Frontal cortex (tissue), 4 donors: ENCODE measurements at places on chromosomes 16 and 17. TPM values are rescaled to one million over a fixed set of nuclear protein-coding genes. Genes with fewer than 3 reads are reported as not detected.
A peak's percentile ranks its signal among the peaks of the same experiment; 100 is the strongest.

ST6GALNAC2 gene
- not detected for total RNA-seq

SNAI3 gene
- not detected for total RNA-seq

HBM gene
- 29.3 TPM for total RNA-seq

GUCY2D gene
- total RNA-seq: under 0.01 TPM

DNAH2 gene
- total RNA-seq: 1.2 TPM

CDK5R1 gene
- 271 TPM for total RNA-seq

TMEM204 gene
- 3.7 TPM for total RNA-seq

ENPP7 gene
- total RNA-seq: not detected

DNA sequence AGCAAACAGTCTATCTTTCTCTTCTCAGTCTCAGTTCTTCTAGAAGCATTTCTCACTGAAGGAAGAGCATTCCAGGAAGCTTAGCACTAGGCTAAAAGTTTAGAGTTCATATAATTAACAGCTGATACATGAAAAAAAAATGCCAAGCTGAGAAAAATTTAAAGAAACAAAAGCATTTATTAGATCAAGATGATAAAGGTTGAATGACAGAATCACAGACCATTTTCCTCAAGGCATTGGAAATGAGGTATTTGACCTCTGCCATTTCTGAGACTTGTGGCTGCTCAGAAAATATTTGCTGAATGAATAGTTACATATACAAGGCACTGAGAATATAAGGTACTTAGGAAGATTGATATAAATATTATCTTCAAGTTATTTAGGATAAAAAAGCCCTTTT is 901.6 kb upstream of the GOT2 start:
- no peak for DNase-seq

- no peak for DNase-seq
Measured at GRCh38 chr16:87140211-87141200, 176.7 kb downstream of the C16orf95 start.

DNA sequence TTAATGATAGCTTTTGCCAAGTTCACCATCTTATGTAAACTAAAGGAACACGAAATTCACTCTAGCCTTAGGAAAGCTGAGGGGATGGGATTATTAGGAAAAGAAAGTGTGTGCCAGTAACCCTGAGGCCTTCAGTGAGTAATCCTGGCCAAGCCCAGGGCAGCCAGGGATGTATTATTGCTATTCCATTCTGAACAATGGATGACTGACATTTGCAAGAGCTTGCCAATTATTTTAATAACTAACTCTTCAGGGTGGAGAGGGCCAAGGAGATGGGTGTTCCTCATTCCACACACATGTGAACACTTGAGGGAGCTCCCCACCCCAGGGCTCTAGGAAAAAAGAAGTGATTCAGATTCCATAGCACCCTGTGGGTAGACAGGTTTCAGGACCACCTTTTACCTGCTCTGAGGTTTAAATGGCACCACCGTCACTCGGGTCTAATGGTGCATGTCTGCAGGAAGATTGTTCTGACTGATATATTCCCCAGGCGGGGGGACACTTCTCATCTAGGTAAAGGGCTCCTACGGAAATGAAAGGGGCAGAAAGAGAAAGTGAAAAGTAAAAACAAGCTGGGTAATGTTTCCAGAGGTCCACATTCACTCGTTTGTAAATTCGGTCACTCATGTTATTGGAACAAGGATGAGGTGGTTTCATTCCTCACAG is 41.5 kb downstream of the TK2 start:
- DNase-seq: no peak

- no peak for DNase-seq
Measured at GRCh38 chr16:46788891-46789474, 40.8 kb upstream of the MYLK3 start.

DNA sequence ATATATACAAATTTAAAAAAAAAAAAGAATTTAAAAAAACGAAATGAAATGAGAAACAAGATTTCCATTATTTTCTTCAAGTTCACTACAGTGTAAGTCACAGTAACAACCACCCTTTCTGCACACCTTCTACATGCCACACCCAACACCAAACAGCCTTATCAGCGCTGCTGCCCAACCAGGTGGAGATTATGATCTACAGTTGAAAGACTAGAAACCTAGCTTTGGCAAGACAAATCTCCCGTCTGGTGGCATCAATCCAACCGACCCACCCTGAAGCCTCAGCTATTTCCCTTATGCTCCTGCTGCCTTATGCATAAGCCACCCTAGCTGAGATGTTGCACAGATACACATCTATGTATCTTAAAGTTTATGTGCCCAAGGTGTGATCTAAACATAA is 60.8 kb downstream of the PARN start:
- no peak for DNase-seq

- DNase-seq: no peak
Measured at GRCh38 chr17:77890771-77891170, 67.7 kb upstream of the TNRC6C start.

GRCh38 chr17:68576811-68577496 is 24.2 kb downstream of the FAM20A start:
- DNase-seq: no peak

- no peak for DNase-seq
Measured at GRCh38 chr16:81830845-81831540, 51.9 kb downstream of the PLCG2 start.

GRCh38 chr17:82836823-82837357 is 2.9 kb downstream of the ZNF750 start:
- no peak for DNase-seq

- DNase-seq: no peak
Measured at GRCh38 chr17:29625037-29625750, 2.5 kb upstream of the CORO6 start.

DNA sequence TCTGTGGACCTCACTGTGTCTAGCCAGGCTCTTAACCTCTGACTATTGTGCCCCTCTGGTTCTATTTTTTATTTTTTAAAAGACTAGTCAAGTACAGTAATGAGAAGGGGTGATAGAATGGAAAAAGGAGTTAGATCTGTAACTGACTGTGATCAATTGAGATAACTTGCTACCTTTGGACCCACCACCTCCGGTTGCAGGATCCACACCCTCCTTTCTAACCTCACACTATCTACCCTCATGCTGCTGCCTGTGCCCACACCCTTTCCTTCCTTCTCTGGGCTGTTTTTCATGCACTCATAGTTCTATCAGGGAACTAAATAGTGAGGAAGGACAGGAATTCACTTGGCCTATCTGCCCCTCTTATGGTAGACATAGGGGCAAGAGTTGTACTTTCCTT is 172.3 kb downstream of the KATNIP start:
- no peak for DNase-seq

DNA sequence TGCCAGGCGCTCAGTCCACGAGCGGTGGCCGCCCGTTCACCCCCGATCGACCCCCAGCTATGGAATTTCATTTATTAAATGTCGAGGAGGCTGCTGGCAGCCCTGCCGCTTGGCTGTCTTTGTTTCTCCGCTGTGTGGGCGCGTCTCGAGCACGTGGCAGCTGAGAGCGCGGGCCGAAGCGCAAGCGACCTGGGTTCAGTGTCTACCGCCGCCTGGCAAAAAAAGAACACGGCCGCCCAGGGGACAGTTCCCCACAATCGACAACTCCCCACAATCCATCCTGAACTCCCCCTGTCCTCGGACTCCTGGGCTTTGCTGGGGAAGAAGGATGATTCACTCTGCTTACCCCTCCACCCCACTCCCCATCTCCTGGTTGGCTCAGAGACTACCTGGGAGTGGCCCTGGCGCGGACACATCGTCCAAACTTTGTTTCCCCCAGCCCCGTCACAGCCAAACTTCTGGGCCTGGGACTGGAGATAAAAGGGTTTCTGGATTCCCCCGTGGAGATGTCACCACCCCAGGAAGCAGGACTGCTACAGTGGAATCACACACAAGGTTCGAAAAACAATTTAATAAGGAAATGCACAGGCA is 1.7 kb upstream of the ANKRD13B start:
- DNase-seq: no peak

DNA sequence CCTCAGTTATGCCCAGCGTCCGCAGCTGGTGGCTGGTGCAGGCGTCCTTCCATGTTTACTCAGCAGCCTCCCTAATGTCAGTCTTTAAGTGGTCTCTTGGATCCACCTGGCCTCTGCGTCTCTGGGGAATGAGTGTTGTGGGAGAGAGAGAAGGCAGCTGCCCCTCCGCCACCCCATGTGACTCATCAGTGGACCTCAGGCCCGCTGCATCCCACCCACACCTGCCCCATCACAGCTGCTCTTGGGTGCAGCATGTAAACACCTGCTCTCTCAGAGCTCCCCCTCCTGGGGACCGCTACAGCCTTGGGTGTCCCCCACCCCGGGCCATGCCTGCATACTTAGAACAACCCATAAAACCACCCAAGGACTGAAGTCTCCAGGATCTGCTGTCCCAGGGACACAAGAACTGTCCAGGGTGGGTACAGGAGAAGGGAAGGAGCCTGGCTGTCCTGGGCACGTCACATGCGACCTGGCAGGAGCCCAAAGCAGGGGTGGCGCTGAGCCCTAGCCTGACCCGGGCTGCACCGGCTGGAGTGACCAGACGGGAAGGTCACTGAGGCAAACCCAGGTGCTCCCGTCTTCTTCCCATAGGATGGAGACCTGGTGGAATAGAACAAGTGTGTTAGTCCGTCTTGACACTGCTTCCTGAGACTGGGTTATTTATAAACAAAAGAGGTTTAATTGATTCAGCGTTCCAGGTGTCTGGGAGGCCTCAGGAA is 4.2 kb downstream of the C16orf90 start:
- no peak for DNase-seq

- DNase-seq: no peak
Measured at GRCh38 chr17:82315703-82316358, 1.6 kb downstream of the CD7 start.

DNA sequence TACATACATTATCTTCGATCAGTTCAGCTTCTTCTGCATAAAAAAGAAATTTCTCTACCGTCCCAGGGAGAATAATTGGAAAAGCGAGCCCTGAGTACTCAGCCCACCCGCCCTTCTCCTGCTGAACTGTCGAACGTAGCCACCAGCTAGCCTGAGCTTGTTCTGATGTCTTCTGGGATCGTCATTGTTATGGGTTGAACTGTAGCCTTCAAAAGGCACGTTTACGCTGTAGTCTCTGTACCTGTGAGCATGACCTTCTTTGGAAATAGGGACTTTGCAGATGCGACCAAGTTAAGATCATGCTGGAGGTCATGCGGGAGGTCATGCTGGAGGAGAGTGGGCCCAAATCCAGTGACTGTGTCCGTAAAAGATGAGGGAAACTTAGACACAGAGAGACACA is 86.2 kb downstream of the CMIP start:
- DNase-seq: no peak

GRCh38 chr17:78546476-78546875 is 30.7 kb downstream of the DNAH17 start:
- DNase-seq: no peak

DNA sequence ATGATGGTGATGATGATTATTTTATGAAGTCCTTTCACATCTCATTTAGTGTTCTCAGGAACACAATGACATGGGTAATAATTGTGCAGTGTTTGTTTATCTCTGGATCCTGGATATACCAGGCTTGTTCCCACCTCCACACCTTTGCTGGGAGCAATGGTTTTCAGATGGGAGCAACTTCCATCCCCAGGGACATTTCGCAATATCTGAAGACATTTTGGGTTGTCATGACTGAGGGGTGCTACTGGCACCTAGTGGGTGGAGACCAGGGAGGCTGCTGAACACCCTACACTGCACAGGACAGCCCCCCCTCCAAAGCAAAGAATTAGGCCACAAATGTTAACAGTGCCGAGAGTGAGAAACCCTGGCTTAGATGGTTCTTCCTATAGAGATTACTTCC is 13.5 kb upstream of the SALL1 start:
- no peak for DNase-seq

GRCh38 chr16:57589374-57589773 is 39.1 kb upstream of the ADGRG1 start:
- DNase-seq: no peak

DNA sequence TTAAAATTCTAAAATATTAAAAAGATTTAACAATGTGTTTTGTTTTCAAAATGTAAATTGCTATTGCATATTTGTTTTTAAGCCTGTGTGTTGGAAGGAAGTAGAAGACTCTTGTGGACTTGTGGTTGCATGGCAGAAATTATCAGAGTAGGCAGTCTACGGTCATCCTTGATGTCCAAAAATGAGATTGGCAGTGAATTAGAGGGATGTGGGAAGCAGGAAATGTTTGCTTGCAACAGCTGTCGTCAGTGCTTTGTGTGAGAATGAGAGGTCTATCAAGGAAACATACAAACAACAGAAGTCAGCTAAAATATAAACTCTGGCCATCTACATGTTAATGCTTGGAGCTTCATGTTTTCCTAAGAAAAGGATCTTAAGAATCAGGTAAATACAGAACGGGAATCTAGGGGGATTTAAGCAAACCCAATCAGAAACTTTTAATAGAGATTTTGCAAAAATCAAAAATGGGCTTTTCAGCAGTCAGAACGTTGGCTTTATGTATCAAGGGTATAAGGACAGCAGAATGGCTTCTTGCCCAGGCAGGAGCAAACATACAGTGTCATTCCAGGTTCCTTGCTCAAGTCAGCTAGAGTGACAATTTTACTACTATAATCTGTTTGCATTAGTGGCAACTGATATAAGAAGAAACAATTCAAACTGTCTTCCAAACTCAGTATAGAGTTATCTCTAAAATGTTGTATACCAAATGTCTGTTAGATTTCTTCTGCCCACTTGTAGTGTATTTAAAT is 196.7 kb downstream of the CYB561 start:
- no peak for DNase-seq

DNA sequence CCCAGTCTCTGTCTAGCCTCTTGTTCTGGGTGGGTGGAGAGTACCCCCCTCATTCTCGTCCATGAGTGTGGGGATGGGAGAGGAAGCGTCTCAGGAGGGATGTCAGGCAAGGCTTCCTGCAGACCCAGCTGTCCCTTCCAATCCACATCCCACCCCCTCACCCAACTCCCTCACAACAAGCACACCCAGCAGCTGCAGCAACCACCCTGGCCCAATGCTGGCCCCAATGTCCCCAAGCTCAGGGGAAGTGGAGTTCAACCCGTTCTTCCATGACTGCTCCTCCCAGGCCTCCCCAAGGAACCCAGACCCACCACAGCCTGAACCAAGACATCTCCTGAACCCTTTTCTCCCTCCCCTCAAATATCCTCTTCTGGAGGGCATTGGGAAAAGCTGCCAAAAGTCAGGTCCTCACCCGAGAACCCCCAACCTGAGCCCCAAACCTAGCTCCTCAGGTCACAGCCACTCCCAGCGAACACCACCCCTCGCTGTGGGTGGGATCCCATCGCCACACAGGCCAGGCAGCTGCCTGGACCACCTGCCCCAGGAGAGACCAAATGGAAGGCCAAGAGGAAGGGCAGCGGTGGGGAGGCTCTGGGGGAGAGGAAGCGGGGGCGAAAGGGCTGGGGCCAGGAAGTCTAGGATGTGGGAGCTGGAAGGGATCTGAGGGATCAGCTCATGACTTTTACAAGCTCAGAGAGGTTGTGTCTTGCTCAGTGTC is 47.6 kb downstream of the FZD2 start:
- DNase-seq: no peak

DNA sequence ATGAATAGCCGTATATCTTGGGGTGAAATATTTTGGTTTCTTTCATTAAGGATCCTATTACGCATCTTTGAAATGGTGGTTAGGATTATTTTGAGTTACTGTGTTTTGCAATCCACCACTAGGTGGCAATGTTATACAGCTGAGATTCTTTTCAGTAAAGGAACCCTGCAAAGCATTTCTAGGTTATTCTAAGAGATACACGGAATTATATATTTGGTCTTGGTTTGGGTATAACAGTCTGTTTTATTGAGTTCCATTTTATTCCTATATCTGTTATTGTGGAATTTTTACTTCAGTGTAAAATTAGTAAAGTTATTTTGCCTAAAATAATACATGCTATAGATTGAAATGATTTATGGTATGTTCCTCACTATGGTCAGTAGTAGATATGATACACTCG is 62.9 kb upstream of the CPHXL start:
- no peak for DNase-seq

- DNase-seq: peak; percentile 71
Measured at GRCh38 chr16:3983081-3983520, 102.6 kb upstream of the CREBBP start.

- DNase-seq: no peak
Measured at GRCh38 chr17:52383493-52384100, 225.1 kb upstream of the CA10 start.
